Memory B cell (primary cell): ENCODE measurements at places on chromosomes 12 and 14.

- no peak for DNase-seq
These were observed 25.7 kb downstream of the PPP1CC start for GRCh38 chr12:110717037-110717436.

GRCh38 chr12:121773011-121773777, 20.3 kb downstream of the RHOF start:
- peak; percentile 75 for DNase-seq

DNA sequence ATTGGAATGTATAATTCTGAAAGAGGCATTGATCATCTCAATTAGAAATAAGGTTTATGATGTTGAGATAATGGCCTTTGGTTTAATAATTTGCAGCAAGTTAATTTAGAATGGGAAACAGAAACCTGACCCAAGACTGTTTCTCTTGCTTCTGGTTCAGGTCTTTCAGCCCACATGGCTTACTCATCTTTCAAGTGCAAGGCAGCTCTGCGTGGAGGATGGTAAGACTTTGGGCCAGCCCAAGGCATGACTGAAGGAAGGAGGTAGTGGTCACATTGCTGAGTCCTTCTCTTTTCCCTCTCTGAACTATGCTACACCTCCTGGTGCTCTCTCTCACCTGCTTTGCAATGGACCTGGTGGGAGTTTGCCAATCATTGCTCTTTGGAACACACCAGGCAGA, 98.7 kb downstream of the CAND1 start:
- DNase-seq = no peak

DNA sequence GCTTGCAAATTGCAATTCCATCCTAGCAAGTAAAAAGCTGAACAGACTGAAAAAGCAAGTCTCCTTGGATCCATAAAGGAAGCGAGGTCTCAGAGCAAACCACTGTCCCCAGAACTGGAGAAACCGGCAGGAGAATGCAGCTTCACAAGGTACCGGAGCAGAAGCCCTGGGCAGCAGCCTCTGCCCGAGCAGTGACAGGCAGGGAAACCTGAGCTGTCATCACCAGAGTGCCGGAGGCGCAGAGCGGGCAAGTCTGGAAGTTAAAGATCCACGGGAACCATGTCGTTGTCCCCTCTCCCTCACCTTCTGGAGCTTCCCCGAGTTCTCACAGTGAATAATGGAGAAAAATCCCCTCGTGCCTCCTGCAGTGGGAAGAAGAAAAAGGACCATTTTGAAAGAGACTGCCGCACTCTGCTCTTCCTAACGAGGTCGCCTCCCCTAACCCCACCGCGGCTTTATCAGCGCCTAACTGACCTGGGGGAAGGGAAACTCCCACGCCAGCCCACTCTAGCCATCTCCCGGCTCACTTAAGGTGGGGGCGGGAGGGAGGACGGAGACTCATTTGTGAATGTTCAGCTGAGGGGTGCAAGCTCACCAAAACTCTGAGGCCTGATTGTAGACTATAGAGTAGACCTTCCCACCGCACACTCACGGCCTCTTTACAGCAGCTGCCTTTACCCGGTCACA, 27.8 kb downstream of the FBXL14 start:
- no peak for DNase-seq

- no peak for DNase-seq
These were observed 188.1 kb downstream of the BCAT1 start for GRCh38 chr12:24760606-24761378.

DNA sequence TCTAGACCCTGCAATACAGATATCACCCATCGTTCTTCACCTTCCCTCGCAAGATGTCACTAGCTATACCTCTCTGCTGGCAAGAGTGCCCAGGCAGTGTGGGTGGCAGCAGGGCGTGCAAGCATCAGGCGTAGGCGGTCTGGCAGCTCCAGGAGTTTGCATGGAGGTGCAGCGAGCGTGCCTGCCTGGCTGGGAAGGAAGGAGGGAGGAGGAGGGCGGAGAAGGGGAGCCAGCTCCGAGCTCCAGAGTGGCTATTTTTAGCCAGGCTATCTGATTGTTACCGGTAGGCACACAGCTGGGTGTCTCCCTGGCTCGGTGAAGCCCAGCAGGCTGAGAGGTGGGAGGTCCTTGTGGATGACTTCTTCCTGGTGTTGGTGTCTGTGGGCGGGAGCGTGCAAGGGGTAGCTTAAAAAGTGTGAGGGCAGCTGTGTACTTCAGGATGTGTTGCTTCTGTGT, 6.2 kb downstream of the FOXJ2 start:
- DNase-seq = no peak

DNA sequence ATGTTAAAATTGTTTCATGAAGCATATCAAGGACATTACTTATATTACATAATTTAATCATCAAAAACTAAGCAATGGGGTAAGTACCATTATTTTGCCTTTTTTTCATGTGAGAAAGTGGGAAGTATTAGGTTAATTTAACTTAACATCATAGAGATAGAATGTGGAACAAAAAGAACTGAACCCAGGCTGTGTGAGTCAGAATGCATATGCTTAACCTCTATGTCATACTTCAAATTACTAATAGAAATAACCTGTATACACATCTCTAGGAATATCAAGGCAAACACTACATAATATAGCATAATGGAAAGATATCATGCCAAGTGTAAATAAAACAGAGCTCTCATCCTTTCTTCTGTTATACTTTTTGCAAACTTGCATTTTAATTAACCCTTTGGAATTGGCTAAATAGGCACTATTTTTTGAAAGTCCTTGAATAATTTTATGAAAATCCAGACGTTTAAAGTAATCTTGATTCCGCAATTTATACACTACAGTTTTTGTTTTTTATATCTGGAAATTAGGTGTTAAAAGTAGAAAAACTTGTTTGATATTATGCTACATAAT, 777.7 kb downstream of the SLC6A15 start:
- DNase-seq = no peak

GRCh38 chr12:104475271-104475670, 18.5 kb downstream of the CHST11 start:
- DNase-seq = no peak

GRCh38 chr12:10160617-10161385, 11.1 kb downstream of the OLR1 start:
- no peak for DNase-seq

DNA sequence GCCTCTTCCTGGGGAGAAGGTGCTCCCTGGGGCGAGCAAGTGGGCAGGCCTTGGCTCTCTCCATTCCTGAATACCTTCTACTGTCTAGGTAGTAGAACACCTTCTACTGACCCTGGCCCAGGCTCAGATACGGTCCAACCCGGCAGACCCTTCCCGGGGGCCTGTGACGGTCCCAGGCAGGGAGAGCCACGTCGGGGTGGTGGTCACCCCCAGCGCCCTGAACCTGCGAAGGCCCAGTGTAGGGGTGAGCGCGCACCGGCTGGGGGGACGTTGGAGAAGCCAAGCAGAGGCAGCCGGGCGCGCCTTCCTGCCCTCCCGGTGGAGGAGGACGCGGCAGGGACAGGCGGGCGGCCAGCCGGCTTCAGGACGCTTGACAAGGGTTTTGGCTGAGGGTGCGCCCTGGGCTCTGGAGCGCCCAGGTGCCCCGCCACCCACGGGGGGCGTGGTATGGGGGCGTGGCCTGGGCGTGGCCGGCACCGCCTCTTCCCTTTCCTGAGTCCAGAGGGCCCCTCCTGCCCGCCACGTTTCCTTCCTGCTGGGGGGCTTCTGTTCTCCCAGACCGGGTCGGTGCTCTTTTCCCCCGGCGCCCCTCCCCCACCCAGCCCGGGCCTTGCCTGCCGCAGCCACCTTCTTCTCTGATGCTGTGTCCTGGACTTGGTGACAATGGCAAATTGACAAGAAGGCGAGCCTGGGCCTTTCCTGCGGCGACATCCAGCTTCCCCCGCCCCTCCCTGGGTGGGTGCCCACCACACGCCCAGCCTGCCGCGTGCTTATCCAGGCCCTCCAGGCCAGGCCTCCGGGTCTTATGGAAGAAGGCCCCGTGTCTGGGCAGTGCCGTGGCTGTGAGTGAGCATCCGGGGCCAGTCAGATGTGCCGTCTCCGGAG, 24.5 kb upstream of the PPP1R13B start:
- DNase-seq = peak; percentile 49

DNA sequence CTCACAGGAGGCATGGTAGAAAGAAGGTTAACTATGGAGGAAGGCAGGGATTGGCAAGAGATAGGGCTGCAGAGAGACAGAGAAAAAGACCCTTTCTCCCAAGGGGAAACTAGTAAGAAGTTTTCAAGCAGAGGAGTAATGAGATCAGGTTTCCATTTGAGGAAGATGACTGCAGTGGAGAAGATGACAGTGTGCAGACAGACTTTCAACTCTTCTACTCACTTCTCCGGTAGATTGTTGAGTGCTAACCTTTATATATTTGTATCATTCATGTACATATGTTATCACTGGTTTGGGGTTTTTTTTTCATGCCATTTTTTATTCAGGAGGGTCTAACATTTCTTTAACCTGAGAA, 5.9 kb upstream of the B3GNT4 start:
- no peak for DNase-seq

DNA sequence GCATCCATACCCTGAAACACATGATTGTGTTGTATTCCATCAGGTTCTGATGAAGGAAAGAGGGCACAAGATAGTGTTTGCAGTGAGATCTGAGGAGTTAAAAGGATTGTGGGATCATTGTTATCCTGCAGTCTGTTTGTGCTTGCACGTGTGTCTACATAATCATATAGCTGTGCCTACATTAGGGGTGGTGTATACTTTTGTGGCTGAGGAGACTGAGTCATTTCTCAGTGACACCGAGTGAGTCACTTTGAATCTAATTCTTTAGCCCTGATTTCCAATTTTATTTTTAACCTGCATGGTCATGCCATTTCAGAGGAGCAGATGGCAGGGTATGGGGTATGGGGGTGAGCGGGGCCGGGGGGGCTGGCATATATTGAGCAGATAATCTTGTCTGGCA, 133.2 kb downstream of the ANO4 start:
- no peak for DNase-seq

DNA sequence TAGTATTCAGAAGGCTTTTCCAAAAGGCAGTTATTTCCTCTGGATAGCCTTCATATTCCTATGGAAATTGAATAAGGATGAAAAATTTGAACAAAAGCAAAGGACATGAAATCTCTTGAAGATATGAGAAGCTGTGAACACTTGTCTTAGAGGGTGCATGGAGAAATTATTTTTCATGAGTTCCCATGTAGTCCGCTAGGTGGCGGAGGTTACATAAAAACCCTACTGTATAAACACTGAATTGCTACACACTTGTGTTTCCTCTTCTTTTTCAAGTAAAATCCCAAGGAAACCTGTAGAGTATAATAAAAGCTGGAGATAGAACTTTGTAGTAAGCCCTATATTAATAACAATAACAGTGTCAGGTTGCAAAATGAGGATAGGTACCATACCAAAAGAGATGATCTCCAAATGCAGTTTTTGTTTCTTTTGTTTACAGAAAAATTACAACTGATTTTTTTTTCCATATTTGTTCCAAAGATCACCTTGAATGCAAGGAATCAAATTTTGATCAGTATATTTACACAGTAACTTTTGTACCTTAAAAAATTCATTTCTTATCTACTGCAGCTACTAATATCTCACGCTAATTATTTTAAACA, 37.8 kb upstream of the OR4E1 start:
- DNase-seq = peak; percentile 3

GRCh38 chr12:1246637-1247036, 255.6 kb downstream of the ERC1 start:
- DNase-seq = no peak

- no peak for DNase-seq
These were observed 7.7 kb upstream of the MEG3 start for GRCh38 chr14:100818221-100818699.

DNA sequence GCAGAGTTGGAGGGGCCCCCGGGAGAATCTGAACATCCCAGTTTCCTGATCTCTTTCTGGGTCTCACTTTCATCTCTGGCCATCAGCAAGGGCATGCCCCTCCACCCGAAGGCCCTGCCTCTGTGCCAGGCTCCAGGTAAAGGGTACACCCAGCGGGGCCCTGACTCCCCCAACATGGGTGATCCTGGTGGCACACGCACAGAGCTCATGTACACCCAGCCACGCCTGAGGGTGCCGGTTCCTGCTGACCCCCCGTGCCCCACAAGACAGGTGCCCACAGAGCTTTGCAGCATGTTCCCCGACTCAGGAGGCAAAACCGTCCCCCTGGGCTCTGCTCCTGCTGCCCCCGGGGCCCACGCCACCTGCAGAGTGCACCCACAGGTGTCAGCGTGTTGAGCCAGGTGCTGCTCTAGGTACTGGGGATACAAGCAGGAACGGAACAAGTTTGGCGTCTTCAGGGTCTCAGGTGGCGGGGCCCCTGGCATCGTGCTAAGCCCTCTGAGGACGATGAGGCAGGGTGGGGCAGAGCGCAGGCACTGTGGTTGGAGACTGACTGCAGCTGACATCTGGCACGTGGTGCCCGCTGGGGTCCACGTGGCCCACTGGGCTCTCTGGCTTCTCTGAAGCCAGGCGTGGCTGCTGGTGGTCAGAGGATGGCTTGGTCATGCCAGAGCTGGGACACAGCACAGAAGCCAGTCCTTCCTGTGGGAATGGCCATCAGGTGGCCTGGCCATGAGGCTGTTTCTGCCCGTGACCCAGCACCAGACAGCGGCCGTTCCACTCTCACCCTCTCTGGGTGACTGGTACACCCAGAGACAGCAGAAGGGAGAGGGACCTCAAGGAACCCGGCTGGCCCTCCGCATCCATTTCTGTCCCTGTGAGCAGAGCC, 13.8 kb downstream of the BAG5 start:
- DNase-seq = no peak

DNA sequence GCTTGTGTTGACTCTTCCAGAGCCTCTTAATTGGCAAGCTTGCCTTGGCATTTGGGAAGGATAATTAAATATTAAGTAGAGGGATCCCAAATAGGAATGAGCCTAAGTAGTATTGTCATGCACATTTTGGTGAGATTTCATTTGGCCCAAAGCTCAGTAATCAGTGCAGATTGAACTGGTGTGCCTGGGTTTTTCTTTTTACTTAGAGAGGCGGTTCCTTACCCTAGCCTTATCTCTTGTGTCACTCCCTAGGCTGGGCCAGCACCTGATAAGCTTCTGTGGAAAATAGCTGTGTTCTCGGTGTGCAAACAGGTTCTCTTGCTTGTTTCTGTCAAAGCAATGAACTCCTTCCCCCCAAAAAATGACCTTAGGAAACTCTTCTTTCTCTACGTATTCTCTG, 9.3 kb upstream of the B4GALNT3 start:
- no peak for DNase-seq

DNA sequence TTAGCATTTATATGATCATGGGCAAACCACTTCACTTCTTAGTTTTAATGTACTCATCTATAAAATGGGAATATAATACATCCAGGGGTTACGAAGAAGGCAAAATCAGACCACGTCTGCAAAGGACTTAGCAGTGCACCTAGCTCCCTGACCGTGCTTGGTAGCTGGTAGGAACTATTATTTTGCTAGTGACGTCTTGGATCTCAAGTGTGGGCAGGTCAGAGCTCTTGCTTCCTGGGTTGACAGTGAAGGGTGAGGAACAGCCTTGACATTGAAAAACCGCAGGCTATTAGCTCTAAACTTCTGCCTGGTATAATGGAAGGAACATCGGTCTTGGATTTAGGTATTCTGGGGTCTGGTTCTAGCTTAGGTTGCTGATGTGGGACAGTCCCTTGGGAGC, 89.3 kb upstream of the MED13L start:
- no peak for DNase-seq

DNA sequence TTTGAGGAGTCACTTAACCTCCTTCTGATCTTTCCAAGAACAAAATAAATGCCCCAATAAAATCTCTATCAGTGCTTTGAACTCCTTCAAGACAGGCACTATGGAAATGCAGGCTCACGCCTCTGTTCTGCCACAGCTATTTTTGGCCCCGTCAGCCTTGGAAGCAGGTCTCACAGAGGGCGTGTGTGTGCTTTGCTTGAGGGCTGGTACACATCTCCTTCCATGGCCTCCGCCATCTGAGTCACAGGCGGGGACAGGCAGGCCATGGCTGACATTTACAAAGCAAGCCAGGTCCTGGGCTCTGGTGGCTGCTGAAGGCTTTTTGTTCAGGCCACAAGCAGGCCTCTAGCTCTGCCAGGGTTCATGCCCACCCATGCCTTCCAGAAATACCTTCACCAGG, 16.0 kb downstream of the PRIMA1 start:
- DNase-seq = no peak
